SK-N-SH (cell line): ENCODE measurements at places on chromosomes 16 and 17.
A peak's percentile ranks its signal among the peaks of the same experiment; 100 is the strongest.

DNA sequence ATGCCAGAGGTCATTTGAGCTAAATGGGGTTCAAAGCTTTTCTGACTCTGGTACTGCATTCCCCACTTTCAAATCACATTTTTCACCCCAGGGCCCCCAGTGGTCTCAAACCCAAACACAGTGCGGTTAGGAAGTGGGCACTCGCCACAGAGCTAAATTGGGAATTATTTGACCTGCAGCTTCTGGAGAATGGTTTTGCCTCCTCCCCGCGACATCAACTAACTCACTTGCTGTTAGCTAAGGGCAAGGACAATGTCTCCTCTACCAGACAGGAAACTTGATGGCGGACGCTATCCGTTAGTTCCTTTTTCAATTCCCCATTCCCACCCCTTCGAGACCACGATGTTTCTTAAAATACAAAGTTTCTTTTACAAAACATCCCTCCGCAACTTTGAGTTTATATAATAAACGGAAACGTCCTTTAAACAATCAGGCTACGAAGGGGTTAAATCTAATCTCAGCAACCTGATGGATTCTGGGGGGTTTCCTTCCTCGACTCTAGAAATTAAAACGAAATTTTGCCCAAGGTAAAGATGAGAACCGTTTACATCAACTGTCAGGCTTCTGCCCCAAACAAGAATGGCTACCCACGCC is 500 bp upstream of the KAT7 start:
- DNase-seq: peak; percentile 21

- DNase-seq: no peak
Measured at GRCh38 chr17:14923981-14924380, 341.1 kb downstream of the PMP22 start.

- peak; percentile 58 for DNase-seq
Measured at GRCh38 chr16:87464691-87465300, 28.0 kb downstream of the ZCCHC14 start.

DNA sequence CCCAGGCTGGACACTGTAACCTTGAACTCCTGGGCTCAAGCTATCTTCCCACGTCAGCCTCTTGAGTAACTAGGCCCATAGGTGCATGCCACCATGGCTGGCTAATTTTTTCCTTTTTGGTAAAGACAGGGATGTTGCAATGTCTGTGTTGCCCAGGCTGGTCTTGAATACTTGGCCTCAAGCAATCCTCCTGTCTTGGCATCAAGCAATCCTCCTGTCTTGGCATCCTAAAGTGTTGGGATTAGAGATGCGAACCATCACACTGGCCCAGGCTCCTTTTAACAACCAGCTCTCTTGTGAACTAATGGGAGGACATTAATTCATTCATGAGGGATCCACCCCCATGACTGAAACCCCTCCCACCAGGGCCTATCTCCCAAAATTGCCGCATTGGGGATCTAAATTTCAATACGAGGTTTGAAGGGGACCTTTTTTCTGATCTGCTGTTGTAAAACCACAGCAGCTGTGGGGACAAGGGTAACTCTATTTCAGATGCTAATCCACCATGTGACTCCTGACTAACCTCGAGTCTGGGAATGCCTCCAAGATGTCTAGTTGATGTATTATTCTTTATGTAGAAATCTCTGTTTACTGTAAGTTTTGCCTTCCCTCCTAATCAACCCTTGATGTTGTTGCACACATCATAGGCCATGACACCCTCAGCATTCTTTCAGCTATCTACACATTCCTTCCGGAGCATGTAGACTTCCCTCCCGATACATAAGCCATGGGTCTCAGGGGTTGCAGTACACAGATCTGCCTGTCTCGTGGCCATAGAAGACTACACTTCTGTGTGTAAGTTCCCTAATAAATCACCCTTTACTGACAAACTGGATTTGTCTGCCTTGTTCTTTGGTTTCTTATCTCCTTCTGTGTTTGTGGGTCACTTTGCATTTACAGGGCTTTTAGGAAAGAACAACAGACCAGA is 37.6 kb downstream of the RNF112 start:
- peak; percentile 29 for DNase-seq

DNA sequence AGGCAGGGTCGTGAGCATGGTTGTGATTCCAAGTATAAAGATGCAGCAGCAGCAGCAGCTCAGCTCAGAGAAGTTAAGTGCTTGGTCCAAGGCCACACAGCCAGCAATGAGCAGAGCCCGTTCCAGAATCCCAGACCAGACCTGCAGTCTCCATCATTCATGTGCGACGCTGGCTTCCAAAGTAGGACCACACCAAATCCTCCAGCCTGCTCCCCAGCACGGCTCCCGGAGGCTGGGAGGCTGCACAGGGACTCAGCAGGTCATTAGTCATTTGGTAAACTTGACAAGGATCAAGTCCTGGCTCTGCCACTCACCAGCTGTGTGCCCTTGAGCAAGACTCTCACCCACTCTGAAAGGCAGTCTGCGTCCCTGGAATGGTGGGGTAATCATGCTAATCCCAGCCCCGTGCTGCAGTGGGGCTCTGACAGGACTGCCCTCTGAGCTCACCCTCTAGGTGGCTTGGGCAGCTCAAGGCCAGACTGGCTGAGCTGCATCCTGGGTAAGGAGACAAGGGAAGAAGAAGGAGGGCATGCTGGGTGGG is 95.1 kb upstream of the TMEM132E start:
- DNase-seq: no peak

GRCh38 chr17:29155966-29156338 is 24.2 kb downstream of the MYO18A start:
- no peak for DNase-seq
